ENCODE measurements at places on chromosomes 5 and 9.
A peak's percentile ranks its signal among the peaks of the same experiment; 100 is the strongest.

DNA sequence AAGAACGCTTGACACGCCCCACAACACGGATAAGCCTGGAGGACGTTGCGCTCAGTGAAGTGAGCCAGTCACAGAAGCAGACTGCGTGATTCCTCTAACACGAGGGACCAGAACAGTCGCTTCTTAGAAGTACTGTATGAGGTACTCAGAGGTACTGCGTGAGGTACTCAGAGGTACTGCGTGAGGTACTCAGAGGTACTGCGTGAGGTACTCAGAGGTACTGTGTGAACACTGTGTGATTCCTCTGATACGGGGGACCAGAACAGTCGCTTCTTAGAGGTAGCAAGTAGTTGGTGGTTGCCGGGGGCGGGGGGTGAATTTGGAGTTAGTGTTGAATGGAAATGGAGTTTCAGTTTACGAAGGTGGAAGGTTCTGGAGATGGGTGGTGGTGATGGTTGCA lies 5.8 kb downstream of the NDUFS6 start:
- no peak for DNase-seq

GRCh38 chr5:1800472-1801221 lies 560 bp upstream of the NDUFS6 start:
- peak; percentile 11 for DNase-seq

DNA sequence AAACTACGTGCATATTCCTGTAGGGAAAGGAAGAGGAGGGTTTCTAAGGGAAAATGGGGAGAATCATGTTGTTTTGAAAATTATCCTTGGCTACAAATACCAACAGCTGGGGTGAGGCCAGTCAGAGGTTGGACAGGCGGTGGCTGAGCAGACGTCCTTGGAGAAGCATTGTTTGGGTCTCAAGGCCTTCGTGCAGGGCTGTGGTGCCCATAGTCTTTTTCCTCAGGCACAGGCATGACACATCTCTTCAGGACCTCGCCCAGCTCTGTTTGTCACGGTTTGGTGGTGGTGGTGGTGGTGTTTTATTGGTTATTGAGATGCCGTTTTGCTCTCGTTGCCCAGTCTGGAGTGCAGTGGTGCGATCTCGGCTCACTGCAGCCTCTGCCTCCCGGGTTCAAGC lies 27.8 kb upstream of the EGFL7 start:
- DNase-seq = no peak

- DNase-seq = no peak
Observed at GRCh38 chr5:95895771-95896170, 65.9 kb downstream of the ELL2 start.

- DNase-seq = no peak
Observed at GRCh38 chr5:55415071-55415470, 107.3 kb downstream of the MTREX start.

GRCh38 chr9:79581794-79582193 lies 10.0 kb downstream of the TLE4 start:
- DNase-seq = no peak

DNA sequence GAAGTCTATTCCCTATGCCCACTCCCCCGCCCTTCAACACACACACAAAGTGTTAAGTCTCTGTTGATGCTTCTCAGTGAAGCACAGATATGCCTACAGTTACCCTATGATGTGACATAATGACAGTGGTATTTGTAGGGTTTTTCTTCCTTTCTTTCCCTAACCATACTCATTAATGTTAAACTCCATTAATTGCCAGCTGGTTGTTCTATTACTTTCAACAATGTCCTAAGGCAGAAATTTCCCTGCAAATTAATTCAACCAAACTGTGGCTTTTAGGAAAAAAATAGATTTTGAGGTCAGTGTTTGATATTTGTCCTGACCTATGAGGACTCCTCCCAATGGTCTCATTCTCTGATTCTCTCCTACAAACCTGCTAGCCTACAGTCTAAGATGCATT lies 38.2 kb upstream of the SLCO6A1 start:
- no peak for DNase-seq

- no peak for DNase-seq
Observed at GRCh38 chr5:147465747-147466146, 44.1 kb downstream of the DPYSL3 start.

DNA sequence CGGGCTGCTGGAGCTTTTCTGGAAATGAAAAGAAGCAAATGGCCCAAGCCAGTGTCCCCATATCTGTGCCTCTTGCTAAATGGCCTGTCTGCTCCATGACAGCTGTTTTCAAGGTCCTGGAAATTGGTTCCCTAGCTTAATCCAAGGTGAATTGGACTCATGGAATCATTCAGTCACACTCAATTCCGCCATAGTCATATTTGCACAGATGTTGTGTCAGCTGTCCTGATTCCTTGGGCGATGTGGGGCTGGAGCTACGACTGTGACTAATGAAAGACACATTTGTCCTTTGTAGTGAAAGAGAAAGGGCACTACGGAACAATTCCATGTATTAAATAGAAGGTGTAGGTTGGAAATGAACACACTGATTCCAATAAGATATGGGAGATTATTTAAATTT lies 102.9 kb upstream of the MEGF10 start:
- DNase-seq = no peak

GRCh38 chr5:81609810-81610375 lies 141.0 kb downstream of the SSBP2 start:
- DNase-seq = no peak

- no peak for DNase-seq
Observed at GRCh38 chr5:173486355-173487225, 129.9 kb downstream of the BOD1 start.

DNA sequence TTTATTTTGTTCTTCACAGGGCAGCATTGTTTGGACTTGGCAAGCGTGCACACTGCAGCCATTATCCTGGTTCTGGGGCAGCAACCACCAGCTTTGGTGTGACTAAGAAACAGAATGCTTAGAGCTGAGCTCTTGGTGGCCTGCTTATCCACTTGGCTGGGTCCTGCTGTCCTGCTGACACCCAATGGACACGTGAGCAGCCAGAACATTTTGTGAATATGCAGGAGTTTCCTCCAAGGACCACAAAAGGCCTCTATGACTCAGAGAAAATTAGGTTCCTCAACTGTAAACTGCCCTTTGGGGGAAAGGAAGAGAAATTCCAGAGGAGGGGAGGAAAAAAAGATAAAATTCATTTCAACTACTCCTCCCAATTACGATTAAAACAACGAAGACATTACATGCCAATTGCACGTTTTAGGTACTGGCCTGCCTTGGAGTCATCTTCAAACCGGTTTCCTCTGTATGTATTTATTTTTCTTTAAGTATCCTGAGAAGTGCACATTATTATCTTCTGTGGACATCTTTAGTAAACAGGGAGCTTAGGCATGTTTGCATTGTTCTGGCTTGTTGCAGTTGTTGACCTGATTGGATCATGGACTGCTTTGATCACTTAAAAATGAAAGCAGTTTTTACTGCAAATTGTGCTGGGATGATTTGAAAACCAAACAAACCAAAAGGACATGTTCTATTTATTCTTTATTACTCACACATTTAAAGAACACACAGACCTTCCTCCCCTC lies 82.3 kb upstream of the TLE4 start:
- DNase-seq = peak; percentile 99

DNA sequence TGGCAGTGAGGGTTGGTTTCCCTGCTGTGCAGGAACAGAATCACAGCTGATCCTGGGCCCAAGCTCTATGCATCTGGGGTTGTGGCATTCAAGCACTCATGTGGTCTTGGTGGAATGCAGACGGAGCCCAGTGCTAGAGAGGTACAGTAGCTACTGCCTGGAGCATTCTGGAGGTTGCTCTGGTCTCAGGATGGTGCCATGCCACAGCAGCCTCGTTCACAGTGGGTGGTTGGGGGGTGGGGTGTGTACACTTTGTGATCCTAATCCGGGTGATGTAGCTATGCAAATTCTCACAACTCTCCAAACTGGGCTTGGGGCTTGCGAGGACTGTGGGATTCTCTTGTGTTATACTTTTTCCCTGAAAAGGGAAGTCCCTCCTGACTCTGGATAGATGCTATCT lies 45.2 kb downstream of the FGD3 start:
- no peak for DNase-seq

DNA sequence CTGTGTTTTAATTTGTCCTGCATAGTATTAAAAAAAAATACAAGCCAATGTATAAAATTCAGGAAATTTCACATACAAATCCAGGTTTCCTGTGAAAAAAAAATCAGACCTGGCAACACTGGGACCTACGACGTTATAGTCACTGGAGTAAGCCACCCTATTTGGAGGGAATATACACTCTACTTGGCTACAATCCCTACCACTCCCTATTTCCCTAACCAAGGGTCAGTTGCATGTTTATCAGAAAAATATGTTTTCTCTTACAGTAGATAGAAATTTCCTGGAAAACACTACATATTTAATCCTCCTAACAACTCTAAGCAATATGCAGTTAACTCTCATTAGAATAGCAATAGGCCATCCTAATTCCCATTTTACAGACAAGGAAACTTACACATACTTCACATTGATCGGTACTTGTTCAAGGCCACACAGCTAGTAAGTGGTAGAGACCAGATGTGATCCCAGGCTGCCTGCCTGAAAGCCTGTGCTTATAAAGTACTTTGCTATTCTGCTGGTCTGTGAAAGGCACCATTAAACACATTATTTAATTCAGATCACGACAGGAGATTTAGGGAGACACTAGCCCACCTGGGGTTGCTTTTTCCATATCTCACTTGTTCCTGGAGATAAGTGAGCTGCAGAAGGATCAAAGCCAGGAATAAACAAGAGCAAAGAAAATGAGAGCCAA lies 70.8 kb downstream of the MFAP3 start:
- no peak for DNase-seq

DNA sequence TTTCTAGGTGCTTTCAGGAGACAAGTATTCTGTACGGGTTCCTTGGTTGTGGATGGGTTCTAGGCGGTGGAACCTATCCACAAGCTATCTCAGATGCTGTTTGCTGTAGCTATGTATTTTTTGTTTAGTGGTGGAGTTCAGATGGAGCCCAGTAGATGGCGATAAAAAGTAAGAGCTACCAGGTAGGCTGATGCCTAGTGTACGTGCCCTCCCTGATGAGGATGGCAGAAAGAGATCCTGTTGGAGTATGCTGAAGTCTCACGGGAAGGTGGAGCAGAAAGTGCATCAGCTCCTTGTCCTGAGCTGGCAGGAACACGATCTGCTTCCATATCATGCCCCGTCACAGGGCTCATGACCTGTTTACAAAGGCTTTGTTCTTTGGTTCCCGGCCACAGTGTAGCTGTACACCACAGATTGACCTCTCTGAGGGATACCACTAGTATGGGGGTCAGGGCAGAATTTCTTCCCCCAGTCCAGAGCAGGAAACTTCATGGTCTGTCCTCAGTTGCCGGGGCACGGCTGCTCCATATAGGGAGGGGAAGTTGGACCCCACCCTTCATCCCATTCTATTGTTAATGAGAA lies 12.6 kb upstream of the UGT3A2 start:
- peak; percentile 50 for DNase-seq

GRCh38 chr5:134604908-134605307 lies 27.7 kb downstream of the SAR1B start:
- no peak for DNase-seq

DNA sequence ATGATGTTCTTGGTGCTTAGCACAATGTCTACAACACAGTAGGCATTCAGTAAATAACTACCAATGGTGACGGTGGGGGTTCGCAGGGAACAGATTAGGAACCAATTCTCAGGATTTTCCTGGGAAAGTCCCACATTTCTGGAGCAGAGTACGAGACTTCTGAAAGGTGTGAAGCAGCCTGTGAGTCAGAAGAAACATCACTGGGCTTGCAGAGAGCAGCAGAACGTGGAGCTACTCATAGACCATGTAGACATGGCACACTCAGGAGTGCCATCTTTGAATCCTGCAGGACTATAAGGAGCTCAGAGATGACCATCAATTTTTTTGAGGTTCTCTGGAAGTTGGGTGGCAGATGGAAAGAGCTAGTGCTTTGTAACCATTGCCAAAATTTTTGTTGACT lies 106.6 kb upstream of the ANKRD55 start:
- no peak for DNase-seq

DNA sequence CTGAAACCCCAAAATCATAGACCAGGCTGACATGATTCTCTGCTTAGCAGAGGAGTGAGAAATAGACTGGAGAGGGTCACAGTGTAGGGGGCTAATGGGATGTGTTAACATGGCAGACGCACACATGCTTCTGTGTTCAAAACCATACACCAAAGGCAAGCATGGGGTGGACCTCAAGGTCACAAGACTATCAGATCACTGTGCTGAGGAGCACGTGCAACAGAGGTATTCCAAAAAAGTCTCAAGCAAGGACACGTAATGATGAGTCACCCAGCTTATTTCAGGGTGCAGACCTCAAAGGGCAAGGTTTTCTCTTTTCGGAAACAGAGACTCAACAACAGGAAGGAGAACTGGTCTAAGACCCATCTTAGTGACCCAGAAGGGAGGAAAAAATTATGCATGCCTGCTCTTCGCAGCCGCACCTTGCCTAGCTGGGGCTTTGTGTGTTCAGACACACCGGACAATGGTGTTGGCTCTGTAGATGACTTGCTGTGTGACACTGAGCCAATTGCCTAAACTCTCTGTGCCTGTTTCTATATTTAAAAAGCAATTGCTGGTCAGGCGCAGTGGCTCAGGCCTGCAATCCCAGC lies 20.3 kb downstream of the WHRN start:
- DNase-seq = no peak

DNA sequence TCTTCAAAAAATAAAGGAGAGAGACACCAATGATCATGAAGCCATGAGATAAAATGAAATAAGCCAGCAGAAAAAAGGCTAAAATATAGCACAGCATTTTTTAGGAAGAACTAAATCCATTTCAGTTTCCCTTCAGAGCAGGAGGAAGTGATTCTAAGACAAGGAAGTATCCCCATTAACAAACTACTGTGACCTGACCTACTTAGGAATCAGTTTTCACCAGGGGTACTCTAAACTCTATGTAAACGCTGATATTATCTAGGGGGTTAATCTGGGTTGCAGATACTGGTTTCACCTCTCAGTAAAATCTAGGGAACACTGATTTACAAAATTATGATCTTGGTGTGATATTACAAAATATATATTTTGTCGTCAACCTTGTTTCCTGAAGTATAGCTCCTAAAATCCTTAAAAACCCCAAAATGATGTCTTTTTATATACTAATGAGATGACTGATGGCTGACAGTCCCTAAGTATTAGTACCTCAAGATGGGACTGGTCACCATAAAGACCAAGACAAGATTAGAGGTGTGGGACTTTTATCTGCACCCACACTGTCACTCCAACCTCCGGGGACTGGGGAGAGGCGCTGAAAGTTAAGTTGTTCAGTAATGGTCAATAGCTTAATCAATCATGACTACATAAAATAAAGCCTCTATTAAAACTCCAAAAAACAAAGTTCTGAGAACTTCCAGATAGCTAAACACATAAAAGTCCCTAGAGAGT lies 2.9 kb upstream of the FNBP1 start:
- no peak for DNase-seq

DNA sequence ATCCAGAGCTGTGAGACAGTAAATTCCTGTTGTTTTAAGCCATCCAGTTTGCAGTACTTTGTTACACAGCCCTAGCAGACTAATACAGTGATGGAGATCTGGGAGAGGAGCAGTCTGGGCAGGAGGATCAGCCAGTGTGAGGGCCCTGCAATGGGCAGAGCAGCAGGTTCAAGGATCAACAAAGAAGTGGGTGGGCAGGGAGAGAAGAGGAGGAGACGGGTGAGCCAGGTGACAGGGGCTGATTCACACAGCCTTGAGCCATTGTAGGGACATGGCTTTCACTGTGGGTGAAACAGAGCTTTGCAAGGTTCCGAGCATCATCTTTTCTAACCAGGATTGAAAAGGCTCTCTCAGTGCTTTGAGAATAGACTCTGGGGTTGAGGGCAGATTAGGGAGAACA lies 88.2 kb upstream of the MVB12B start:
- no peak for DNase-seq

All from LNCaP clone FGC (cell line).